ENCODE measurements at places on chromosomes 16 and 17.
A peak's percentile ranks its signal among the peaks of the same experiment; 100 is the strongest.

DNA sequence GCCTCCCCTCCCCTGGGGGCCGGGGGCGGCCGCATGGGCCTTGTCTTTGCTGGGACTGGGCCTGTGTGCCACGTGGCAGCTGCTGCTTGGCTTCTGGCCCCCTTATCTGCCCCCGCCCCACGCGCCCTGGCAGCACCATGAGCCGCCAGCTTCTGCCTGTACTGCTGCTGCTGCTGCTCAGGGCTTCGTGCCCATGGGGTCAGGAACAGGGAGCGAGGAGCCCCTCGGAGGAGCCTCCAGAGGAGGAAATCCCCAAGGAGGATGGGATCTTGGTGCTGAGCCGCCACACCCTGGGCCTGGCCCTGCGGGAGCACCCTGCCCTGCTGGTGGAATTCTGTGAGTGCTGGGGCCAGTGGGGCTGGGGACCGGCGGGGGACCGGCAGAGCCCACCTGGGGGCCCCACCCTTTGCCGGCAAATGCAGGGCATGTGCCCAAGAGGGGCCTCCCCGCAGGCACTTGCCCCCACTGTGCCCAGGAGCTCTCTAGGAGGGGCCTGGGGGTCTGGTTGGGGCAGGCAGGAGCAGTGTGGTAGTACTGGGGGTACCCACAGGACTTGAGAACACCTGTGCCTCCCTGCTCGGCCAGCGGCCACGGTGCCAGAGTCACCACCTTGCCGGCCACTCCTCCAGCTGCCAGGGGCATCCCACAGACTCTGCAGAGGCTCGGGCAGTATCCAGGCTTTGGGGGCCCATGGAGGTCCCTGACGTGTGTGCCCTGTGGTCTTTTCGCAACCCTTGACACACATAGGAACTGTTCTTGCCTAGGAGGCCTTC lies at the start of gene PDIA2:
PDIA2 (plus strand) TSS at position 132 of the 773 bp plus-strand sequence; CDS start at position 138, 6 bp downstream.
- no peak for DNase-seq

- no peak for DNase-seq
Observed at GRCh38 chr17:29560316-29560715, 6.5 kb downstream of the ABHD15 start.

- DNase-seq = no peak
Observed at GRCh38 chr16:22670044-22670536, 143.9 kb upstream of the HS3ST2 start.

DNA sequence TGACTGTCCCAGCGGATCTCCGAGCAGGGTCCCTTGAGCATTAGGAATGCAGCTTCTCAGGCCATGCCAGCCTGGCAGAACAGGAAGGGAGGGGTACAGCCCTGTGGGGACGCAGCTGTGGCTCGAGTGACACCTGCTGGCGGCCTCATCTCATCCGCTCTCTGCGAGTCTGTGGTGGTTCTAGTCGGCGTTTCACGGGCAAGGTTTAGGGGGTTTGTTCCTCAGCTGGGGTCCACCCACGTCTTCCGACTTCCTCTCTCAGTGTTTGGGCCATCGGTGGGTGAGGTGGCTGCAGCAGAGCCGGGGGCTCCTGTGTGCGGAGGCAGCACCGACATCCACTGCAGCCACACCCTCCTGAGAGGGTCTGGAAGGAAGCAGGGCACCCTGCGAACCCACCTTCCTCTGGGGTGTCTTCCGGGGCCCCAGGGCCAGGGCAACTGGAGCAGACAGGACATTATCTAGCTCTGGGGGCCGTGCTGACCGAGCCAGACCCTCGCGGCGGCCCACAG lies 33.3 kb downstream of the JPH3 start:
- no peak for DNase-seq

DNA sequence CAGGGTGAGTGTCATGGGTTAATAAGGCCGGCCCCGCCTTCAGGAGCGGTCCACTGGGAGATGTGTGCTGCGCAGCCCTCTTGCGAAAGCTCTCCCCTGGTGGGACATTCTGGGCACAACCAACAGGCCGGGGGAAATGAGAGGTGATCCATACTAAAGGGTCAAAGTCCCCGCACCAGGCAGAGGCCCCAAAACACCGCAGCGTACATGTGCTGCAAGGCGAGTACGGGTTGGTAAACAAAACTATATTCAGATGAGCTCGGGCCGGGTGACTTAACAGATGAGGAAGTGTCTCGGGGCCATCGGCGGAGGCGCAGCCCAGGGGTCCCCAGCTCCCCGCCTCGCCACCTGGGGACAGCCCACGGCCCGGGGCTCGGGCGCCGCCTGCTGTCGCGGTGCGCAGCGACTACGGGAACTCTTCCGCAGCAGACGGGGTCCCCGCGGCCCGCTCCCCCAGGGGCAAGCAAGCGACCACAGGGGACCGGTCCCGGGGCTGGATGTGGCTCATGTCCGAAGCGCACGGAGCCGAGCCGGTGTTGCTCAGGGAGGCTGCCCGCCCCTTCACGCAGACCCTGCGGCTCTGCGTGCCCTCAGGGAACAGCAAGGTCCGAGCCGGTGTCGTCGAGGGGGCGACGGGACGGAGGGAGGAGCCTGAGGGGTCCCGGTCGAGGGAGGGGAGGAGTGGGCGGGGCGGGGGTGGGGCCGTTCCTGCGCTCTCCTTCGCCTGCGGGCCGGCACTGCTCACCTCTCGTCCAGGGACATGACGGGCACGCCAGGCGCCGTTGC lies at the start of gene RAB37:
RAB37 (plus strand) TSS at position 744 of the 786 bp plus-strand sequence; CDS start at position 761, 17 bp downstream.
- no peak for DNase-seq

DNA sequence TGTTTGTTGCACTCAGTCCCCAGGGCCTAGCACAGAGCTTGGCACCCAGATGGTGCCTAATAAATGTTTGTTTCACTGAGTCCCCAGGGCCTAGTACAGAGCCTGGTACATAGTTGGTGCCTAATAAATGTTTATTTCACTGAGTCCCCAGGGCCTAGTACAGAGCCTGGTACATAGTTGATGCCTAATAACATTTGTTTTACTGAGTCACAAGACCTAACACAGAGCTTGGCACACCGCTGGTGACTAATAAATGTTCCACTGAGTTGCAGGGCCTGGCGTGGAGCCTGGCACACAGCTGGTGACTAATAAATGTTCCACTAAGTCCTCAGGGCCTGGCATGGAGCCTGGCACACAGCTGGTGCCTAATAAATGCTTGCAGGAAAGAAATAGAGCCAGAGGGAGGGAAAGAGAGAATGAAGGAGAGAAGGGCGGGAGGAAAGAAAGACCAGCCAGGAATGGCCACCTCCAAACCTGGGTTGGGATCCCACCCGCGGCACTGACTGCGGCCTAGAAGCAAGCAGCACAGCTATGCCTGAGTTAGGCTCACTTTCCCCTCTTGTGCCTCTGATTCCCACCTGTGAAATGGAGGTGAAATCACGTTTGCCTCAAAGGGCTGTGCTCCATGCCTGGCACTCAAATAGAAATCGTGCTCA lies 7.5 kb downstream of the SLC5A11 start:
- no peak for DNase-seq

DNA sequence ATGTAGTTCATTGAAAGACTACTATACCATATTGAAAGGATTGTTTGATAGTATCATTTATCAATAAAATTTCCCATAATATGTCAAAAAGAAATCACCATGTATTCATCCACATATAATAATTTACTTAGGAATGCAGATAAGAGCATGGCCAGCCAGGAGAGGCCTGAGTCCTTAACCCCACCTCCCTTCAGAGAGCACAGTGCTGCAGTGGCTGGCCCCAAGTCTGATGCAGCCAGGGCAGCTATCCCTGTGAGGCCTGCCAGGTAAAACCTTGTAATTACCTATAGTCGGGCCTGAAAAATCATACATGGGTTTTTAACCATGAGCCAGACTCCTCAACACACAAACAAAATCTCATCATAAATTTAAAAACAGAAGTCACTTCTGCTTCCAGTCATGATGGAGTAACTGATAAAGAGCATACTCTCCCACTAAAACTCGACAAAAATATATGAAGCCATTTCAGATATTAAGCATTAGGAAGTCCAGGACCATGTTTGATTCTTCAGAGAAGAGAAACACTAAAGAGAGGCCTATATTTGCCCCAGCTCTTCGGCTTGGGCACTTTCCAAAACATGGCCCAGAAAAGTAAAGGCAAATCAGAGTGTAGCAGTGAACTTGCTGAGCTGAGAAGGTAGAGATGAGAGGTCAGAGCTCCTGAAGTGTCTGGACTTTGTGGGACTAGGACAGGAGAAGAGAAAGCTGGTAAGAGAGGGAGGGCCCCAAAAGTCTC lies 40.9 kb upstream of the CCNF start:
- DNase-seq = no peak

DNA sequence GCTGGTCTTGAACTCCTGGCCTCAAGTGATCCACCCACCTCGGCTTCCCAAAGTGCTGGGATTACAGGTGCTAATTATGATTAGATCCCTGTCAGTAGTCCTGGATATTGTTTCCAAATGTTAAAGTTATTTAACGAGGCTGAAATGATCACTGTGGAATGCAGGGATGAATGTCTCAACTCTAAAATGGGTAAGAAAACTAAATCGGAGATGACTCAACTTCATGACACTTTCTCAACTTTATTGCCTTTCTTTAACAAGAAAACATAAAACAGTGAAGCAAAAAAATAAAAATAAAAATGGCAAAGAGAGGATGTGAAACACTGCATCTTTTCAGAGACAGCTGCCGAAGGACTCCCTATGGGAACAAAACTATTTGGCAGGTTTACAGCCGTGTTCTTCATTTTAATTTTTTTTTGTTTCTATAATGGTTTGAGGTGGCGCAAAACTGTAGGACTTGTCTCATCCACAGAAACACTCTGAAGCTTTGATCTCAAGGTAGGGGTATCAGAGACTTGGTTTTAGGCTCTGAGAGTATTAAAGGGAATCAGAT lies 382.0 kb downstream of the GRIN2A start:
- peak; percentile 54 for DNase-seq

GRCh38 chr17:75723171-75723930 lies 2.1 kb downstream of the ITGB4 start:
- no peak for DNase-seq

DNA sequence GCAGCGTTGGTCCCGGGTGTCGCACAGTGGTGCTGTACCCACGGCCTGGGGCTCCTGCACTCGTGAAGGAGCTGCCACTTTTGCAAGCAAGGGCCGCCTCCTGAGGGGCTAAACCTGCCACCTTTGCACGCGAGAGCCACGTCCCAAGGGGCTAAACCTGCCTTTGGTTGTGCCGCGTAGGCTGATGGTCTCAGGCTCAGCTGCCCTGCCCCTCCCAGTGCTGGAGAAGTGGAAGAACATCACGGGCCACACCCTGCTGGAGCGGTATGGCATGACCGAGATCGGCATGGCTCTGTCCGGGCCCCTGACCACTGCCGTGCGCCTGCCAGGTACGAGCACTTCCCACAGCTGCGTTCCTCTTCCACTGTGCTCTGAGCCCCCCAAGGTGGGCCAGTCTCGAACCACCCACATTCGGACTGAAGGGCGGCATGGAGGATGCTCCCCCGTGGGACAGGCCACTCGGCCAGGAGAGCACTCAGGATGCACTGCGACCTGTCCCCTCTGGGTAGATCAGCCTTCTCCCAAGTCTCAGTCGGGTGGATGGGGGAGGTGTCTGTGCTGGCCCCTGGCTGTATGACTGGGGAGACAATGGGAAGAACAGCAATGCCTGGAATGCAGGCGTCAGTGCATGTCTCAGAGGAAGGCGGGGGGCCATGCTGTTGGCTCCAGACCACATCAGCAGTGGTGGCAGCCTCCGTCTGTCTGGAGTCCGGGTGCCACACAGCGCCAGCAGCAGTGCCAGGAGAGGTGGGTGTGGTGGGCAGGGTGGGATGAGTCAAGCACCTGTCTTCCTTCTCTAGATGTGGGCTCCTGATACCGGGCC lies 20.7 kb downstream of the ACSF3 start:
- no peak for DNase-seq

DNA sequence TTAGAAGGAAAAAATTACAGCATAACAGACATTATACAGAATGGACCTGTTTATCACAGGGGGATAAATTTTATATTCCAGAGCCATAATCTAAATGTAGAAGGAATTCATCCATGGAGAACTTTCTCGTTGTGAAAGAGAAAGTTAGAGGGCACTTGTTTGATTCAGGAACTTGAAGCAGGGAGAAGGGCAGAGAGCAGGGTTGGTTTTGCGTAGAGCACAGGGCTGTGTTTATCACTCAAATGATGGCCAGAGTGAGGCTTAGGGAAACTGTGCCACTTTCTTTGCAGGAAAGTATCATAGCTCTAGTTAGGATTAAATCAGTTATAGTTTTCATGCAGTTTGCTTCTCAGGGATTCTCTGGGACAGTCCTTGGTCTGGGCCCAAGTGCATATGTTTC lies 29.1 kb upstream of the MED13 start:
- no peak for DNase-seq

GRCh38 chr16:27640277-27640600 lies 90.3 kb downstream of the KATNIP start:
- no peak for DNase-seq

DNA sequence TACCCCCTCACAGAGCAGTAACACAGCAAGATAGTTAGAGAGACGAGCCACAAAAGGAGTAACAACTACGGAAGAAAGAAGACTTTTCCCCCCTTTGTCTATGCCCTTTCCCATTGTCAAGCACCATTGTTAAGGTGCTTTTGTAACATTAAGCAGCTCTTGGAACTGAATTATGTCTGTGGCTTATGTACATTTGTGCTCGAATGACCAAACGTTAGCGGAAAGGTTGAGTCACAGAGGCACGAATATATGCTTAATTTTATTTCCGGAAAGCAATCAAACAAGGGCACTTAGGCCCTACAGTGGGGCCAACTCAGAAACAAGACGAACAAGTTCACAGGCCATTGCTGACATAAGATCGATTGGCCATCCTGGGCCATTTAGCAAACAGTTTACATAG lies 109.5 kb downstream of the ANKFN1 start:
- DNase-seq = no peak

- DNase-seq = no peak
Observed at GRCh38 chr16:71666928-71667707, 41.1 kb downstream of the MARVELD3 start.

GRCh38 chr17:28698253-28698941 lies 13.3 kb downstream of the PROCA1 start:
- no peak for DNase-seq

DNA sequence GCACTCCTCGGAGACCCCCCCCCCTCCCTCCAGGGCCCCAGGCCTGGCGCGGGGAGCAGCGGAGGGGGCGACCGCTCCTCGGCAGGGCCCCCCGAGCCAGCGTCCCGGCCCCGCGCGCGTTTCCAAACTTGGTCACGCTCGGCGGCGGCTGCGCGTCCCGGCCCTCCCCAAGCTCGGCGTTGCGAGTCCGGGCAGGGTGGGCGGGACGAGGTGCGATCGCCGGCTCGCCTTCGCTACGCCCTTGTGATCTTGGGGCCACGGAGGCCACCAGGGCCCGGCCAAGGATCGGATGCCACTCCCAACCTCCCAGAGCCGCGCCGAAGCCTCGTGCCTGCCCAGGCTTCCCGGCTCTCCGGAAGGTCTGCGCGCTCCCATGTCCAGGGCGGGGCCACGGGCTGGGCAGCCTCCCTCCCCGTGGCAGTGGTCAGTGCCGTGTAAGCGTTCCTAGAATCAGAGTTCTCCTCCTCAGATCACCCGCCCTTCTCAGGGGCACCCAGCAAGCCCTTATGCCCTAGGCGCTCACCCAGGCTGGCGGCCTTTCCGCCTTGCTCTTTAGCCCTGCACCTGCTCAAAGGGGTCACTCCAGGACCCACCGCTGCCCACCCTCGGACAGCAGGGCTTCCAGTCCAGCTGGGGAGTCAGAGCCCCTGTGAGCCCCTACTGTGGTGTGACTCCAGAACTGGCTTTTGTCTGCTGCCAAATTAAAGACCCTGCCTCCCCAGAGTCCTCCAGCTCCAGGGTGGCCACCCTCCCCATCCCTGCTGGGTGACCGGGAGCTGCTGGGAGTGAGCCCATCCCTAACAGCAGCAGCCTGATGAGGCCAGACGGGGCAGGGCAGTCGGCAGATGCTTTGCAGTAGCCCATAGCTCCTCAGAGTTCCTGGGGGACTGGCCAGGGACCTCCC lies 12.2 kb upstream of the MRPS23 start:
- DNase-seq = no peak

- no peak for DNase-seq
Observed at GRCh38 chr16:59213952-59214351, 479.8 kb upstream of the GOT2 start.

All from GM04503 (cell line).